ENCODE measurements at places on chromosomes 2 and 18. TPM values are rescaled to one million over a fixed set of nuclear protein-coding genes. Genes with fewer than 3 reads are reported as not detected.
A peak's percentile ranks its signal among the peaks of the same experiment; 100 is the strongest.

The COLEC12 gene
- not detected for total RNA-seq

- no peaks in the 10 kb centered on the region for H3K27me3 ChIP-seq
- DNase-seq = no peak
- no peaks in the 10 kb centered on the region for H3K36me3 ChIP-seq
- no peak overlapping the region for H3K4me3 ChIP-seq
- no peak overlapping the region for H3K27ac ChIP-seq
Observed at GRCh38 chr2:44940049-44940494, 1.4 kb upstream of the SIX3 start.

DNA sequence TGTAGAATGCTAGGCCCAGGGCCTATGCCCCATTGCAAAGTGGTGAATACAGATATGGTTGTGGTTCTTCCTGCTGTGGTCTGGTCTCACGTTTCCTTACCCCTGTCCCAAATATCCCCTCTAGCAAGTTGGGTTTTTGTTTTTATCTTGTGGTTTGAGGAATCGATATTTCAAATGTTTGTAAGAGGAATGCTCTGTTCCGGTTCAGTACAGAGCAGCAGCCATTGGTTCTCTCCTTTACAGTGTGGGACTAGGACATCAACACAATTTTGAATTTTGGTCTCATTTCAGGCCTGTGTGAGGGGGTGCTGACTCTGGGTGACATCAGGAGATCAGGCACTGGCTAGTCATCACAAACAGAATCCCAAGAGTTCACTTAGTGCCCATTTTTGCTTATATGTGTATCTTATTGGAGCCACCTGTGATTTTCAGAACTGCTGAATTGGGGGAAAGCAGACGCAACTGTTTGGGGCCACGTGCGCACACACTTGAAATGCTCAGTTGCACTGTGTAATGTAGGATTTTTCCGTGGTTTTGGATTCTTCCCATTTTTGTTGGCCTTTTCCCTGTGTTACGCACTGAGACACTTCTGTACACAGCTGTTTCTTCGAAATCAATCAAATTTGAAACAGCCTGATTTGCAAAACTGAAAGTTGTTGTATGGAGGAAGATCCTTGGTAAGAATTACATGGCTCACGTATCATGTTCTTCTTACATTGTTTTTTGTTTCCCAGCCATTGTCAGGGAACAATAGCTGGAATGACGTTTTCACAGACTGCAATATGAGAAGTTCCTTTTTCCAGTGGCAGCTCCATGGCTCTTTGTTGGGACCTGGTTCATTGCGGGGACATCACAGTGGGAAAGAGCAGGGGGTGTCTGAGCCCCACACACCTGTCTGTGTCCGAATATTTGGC lies 8.6 kb downstream of the SH3BP4 start:
- no peak for DNase-seq
- H3K4me1 ChIP-seq = no peaks in the 10 kb centered on the region
- H3K27ac ChIP-seq = no peak overlapping the region
- no peaks in the 10 kb centered on the region for H3K27me3 ChIP-seq

DNA sequence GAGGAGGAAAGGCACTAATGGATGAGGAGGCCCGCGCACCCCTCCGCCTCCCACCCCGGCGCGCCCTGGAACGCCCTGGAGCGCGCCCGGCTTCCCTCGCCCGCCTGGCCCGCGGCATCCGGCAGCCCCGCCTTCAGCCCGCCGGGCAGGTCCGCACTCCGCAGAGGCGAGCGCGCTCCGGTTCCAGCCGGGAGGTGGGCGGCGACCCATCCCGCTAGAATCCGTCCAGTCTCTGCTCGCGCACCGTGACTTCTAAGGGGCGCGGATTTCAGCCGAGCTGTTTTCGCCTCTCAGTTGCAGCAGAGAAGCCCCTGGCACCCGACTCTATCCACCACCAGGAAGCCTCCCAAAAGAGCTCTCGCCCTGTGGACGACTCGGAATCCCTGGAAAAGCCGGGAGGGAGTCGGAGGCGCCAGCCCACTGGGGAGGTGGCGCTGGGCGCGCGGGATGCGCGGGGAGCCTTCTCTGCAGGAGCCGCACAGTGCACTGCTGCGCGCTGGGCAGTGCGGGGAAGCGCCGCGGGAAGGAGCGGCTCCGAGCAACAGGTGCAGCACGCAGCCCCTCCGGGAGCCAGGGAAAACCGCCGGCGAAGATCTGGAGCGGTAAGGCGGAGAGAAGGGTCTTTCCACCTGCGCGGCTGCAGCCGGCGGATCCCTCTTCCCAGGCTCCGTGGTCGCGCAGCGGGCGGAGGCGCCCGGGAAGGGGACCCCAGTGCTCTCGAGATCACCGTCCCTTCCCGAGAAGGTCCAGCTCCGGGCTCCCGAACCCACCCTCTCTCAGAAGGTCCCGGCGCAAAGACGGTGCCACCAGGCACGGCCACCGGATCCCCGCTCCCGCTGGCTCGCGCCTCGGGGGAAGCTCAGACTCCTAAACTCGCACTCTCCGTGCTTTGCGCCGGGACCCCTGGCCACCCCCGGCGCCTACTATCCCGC lies at the start of gene GALR1:
TSS of gene GALR1 (plus strand) at position 280 of the 932 bp plus-strand sequence. CDS start 701 bp downstream, outside the sequence.
- H3K27ac ChIP-seq = no peak within 1 kb of the TSS
- H3K27me3 ChIP-seq = no peaks in the 10 kb centered on the region
- H3K36me3 ChIP-seq = no peaks in the 10 kb centered on the region
- H3K4me3 ChIP-seq = no peak within 1 kb of the TSS
- H3K4me1 ChIP-seq = no peaks in the 10 kb centered on the region

- no peak overlapping the region for H3K4me3 ChIP-seq
- DNase-seq = no peak
Observed at GRCh38 chr2:207471261-207471660, 58.5 kb upstream of the CREB1 start.

The ASPRV1 gene
- 2.4 TPM for total RNA-seq

The NOSTRIN gene
- total RNA-seq = not detected

The MCEE gene
- total RNA-seq = 13.6 TPM

DNA sequence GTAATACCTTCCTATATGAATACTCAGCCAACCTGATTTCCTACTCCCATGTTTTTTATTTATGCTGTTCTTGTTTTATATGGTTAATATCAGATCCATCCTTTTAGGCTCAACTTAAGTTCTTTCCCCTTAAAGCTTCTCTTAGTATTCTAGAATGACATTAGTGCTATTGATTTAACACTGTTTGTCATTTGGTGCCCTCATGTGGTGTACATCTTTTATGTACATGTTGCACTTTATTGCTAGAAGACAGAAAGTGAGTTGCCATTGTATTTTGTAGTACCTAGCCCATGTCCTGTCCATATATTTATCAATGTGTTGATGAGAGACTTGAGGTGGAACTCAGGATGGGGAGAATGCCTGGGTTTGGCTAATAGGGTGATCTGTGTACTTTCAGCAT lies 2.5 kb downstream of the HTRA2 start:
- no peak overlapping the region for H3K27ac ChIP-seq
- DNase-seq = no peak
- no peaks in the 10 kb centered on the region for H3K27me3 ChIP-seq
- H3K4me1 ChIP-seq = peaks cover 25% of the 10 kb centered on the region

GRCh38 chr2:52395912-52396311 lies 1364.0 kb upstream of the NRXN1 start:
- DNase-seq = no peak
- no peaks in the 10 kb centered on the region for H3K36me3 ChIP-seq
- H3K4me3 ChIP-seq = no peak overlapping the region
- H3K27ac ChIP-seq = no peak overlapping the region
- no peaks in the 10 kb centered on the region for H3K4me1 ChIP-seq

DNA sequence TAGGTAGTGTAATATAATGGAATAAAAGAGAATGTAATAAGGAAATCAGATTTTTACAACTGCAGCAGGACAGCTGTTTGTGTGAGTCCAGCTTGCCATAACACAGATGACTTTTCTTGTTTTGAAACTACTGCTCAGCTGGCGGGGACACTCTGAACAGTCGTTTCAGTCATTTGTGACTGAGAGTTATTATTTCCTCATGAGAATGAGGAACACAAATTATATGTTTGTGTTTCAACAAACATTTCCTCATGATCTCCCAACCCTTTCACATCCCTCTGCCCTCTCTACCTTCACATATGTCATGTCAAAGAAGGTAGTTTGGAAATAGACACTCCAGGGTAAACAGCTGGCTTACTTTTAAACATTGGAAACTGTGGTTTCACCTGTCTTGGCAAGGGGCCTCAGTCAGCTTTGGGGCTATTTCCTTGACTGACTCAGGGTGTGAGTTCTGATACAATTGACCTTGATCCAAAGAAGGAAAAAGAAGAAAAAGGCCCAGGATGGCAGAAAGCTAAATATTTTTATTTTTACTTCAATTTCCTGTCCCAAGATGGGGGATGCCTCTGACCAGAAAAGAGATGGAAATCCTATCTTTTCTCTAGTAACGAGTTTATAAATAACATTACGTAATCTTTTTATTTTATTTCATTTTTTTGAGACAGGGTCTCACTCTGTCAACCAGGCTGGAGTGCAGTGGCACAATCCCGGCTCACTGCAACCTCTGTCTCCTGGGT lies 593 bp downstream of the SP140L start:
- H3K4me1 ChIP-seq = peaks cover 31% of the 10 kb centered on the region
- H3K36me3 ChIP-seq = peaks cover 7% of the 10 kb centered on the region
- DNase-seq = no peak
- H3K27me3 ChIP-seq = no peaks in the 10 kb centered on the region
- peak overlapping the region; percentile 86 for H3K4me3 ChIP-seq
- peak overlapping the region; percentile 92 for H3K27ac ChIP-seq

DNA sequence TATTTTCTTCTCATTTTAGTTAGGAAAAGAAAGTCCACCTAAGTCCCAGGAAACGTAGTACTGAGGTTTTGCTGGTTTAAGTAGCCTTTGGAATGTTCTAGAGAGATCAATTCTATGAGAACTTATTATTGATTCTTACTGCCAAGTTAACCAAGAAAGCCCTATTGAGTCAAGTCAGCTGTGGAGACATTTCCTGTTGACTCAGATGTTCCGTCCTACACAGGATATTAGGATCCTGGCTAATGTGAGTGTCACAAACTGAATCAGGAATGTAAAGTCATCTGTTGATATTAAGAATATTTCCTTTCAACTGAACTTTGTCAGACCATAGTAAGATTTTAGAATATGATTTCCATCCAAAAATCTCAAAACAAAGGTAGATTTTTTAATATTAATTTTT lies 654.3 kb downstream of the LRRTM4 start:
- no peak overlapping the region for H3K27ac ChIP-seq
- no peak for DNase-seq
- no peak overlapping the region for H3K4me3 ChIP-seq

The TLX2 gene
- total RNA-seq = 0.66 TPM

- H3K27ac ChIP-seq = no peak overlapping the region
- no peaks in the 10 kb centered on the region for H3K27me3 ChIP-seq
- DNase-seq = no peak
- H3K4me3 ChIP-seq = no peak overlapping the region
Observed at GRCh38 chr2:3403587-3404334, 24.3 kb downstream of the TRAPPC12 start.

DNA sequence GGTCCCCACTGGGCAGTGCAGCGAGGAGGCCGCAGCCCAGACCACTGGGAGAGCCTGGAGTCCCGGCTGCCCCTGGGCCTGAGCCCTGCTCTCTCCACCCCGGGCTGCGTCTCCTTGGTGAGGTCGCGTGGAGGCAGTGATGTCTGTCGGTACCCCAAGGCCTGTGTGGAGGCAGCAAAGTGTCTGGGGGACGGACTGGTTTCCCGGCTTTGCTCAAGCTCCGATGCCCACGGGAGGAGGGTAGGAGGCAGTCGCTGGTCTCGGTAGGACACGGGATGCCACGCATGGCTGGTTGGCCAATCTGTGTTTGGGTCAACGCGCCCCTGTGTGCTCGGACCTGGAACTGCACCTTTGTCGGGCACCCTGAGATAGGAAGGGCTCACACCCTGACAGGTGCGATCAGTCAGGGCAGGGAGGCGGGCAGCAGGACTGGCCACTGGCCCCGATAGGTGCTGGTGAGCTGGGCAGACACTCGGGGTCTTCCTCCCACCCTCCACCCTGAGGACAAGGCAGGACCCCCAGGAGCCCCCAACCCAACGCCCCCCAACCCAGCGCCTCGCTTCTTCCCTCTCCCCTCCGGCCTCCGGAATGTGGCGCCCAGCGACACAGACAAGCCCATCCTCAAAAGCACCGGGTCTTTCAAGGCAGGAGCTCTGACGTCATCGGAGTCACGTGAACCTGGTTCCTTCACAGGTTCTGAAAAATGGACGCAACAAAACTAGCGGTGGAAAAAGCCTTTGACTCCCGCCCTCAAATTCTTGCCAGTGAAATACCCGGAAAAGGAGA lies 288.6 kb downstream of the NDUFA10 start:
- DNase-seq = no peak
- H3K4me3 ChIP-seq = no peak overlapping the region
- H3K36me3 ChIP-seq = no peaks in the 10 kb centered on the region
- no peak overlapping the region for H3K27ac ChIP-seq
- no peaks in the 10 kb centered on the region for H3K4me1 ChIP-seq

DNA sequence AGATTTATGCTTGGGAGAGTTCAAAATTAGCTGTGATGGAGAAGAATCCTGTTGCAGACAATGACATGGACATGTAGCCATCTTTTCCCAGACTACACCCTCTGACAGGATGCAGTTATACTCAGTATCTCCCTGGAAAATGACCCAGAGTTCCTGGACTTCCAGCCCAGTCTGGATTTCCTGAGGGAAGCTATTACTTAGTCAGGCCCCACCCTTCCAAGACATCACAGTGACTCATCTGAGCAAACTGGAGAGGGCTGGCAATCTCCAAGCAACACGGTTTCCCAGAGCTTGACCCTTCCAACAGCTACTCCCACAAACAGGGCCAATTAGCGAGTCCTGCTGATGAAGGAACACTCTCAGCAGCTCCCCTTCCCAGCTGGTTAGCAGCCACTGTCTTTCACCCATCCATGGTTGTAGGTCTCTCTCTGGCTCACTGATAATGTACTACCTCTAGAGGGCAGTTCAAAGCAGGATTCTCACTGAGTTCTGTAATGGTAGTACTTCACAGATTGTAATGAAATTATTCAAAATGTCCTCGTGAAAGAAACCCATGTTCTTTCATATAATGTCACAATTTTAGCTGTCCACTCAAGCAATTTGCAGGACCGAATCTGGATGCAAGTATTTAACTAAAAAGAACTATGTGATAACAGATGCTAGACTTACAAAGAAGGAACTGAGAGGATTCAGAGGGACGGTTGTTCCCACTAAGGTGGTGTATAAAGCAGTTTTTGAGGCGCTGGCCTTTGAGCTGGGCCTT lies 110.2 kb downstream of the MDH1 start:
- no peaks in the 10 kb centered on the region for H3K36me3 ChIP-seq
- H3K27me3 ChIP-seq = no peaks in the 10 kb centered on the region
- H3K27ac ChIP-seq = no peak overlapping the region
- H3K4me3 ChIP-seq = no peak overlapping the region
- DNase-seq = no peak

- no peak for DNase-seq
- no peak overlapping the region for H3K27ac ChIP-seq
- no peaks in the 10 kb centered on the region for H3K4me1 ChIP-seq
- no peaks in the 10 kb centered on the region for H3K27me3 ChIP-seq
Observed at GRCh38 chr18:70418546-70419311, 129.9 kb downstream of the SOCS6 start.

DNA sequence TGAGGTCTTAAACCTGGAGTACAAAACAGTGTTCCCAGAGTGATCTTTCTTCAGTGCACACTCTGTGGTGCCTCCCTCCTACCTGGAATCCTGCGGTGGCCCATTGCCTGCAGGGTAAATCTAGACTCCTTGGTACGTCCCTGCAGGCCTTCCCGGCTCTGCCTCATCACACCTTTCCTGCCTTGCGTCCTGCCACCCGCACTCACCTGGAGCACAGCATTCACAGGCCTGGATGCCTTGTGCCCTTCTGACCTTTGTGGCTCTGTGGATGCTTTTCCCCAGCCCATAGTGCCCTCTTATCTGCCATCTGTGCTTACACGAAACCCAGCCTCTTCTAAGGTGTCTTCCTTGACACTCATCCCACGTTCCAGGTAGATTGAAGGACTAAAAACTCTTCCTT lies 62.7 kb downstream of the PRKRA start:
- no peak overlapping the region for H3K4me3 ChIP-seq
- no peaks in the 10 kb centered on the region for H3K4me1 ChIP-seq
- no peaks in the 10 kb centered on the region for H3K27me3 ChIP-seq
- no peak overlapping the region for H3K27ac ChIP-seq
- DNase-seq = no peak

The KCNK3 gene
- not detected for total RNA-seq
